Fibroblast of skin of back (primary cell): ENCODE measurements at places on chromosomes 7 and 10.
A peak's percentile ranks its signal among the peaks of the same experiment; 100 is the strongest.

DNA sequence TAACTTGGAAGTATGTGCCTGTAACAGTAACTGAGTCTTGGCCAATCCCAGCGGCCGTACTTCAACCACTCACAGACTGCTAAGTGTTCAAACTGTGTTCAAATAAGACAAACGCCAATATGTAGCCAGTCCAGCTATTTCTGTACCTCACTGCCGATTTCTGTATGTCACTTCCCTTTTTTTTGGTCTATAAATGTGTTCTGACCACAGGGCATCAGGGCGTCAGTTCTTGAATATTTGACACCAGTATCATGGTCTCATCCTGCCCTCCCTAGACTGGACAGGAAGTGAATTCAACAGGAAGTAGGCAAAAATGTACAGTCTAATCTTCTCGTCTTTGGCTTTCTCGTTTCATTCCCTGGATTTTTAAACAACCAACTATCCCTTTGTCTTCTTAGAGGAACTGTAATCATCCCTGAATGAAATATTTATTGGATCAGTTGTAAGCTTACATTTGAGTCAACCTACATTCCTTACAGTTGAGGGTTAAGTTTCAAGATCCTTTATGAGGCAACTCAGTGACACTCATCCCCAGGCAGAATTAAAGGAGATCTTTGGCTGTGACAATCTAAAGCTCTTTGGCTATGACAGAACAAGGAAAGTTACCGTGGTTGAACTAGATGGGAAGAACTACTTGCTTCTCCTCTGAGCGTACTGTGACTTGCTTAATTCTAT lies 232.7 kb downstream of the NSUN6 start:
- DNase-seq: peak; percentile 1

DNA sequence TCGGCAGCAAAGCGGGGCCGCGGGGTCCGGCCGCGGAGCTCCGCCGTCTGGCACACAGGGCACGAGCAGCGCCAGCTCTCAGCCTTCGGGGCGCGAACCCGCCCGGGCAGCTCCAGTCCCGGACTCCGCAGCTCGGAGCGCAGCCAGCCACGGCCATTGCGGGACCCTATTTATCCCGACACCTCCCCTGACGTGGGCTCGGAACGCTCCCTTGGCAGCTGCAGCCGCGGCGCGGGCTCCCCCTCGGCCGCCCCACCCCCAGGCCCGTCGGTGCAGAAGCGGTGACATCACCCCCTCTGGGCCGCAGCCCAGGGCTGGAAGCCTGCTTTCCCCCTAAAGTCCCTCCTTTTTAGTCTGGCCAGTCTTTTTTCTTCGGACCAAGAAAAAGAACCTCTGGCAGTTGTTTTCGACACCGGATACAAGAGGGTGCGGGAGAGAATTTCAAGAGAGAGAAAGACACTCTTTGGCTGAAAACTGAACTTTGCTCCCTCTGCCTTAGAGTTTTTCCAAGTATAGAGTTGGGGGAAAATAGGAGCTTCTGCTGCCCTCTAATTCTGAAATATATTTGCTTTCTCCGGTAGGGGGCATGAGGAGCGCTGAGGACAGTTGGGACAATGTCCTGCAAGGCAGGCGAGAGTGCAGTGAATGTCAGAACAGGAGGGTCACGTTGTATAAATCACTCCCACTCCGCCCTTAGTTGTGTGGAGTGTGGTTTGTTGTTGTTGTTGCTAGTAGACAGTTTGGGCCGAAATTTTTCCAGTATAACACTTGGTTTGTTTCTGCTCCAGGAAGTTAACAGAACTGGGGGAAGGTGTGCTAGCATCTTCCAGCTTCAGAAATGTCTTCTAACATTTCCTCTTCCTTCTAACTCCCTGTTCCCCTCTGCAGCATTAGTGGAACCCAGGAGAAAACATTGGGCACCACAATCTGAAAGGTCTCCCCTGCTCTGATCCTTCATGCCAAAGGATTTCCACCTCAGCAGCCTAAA lies at the start of gene SFRP4:
TSS of gene SFRP4 (minus strand) at position 145 of the 988 bp plus-strand sequence. CDS start 280 bp downstream, outside the sequence.
- peak; percentile 71 for DNase-seq

DNA sequence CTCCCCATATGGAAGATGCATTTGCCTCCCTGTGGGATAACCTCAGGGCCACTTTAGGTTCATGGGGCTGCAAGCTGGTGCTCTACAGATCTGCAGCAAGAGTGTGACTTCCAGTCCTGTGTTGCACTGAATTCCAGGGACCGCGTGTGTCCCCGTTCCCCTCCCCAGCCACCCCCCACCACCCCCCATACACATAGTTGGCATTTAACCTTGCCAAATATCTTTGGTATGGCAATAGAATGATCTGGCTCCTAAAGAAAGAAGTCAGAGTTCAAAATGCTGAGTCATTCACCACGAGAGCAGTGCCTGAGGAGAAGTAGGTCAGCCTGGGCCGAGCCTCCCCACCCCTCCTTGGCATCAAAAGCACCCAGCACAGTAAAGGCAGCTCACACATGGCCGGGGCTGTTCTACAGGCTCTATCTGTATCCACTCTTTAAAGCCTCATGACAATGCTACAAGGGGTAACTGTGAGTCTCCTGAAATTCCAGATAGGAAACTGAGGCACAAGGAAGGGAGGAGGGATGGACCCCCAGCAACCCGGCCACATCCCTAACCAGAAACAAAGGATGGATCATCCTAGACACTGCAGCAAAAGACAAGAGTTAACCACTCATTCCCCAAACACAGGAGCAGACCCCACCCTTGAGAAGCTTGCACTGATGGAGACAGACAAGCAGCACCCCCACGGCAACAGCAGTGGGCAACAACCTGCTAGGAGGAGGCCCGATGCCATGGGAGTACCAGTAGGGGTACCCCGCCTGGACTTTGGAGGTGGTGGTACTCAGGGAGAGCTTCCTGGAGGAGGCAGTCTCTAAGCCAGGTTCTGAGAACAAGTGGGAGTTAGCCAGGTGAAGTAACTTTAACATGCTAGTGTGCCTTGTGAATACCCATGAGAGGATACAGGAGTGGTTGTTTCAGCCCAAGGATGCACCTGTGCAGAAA lies 70.3 kb upstream of the NANOS1 start:
- peak; percentile 67 for DNase-seq

DNA sequence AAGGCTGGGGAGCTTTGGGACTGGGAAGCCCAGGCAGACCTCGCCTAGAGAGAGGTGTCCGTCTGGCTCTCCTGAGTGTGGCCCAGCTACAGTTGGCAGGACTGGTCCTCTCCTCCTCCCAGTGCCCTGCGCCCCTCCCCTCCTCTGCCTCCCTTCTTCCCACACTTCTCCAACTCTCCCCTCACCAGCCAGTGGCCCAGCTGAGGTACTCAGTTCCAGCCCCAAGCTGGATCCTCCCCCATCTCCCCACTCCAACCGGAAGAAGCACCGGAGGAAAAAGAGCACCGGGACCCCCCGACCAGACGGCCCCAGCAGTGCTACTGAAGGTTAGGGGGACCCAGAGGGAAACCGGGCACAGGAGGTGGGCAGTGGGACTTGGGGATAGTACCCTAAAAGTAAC lies 27.7 kb downstream of the GBX1 start:
- no peak for DNase-seq

- DNase-seq: no peak
Observed at GRCh38 chr10:98078774-98079173, 48.4 kb upstream of the CRTAC1 start.

- DNase-seq: peak; percentile 78
Observed at GRCh38 chr10:92699518-92700381, 10.0 kb downstream of the HHEX start.
